ENCODE measurements at places on chromosomes 12 and 14. TPM values are rescaled to one million over a fixed set of nuclear protein-coding genes. Genes with fewer than 3 reads are reported as not detected.

- peak overlapping the region; percentile 71 for H3K27ac ChIP-seq
- peak overlapping the region; percentile 17 for H3K4me3 ChIP-seq
- no peak for DNase-seq
- no peaks in the 10 kb centered on the region for H3K27me3 ChIP-seq
- H3K4me1 ChIP-seq: peaks cover 32% of the 10 kb centered on the region
- no peaks in the 10 kb centered on the region for H3K36me3 ChIP-seq
These were observed 110.2 kb downstream of the BTG1 start for GRCh38 chr12:92035477-92035876.

DNA sequence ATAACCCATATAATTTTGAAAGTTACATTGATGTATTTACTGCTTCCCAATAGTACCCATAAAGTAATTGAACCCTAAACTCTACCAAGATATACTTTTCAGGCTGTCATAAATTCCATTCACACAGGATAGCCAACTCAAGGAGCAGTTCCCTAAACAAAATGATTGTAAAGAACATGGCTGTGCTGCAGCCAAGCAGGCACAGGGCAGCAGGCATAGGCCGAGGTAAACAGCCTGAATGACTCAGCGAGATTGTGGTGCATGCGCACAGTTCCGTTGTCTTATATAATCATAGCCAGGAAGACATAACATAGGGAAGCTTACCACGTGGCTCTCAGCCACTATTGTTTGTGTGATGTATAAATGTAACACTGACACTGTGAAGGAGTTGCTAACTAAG is 344.9 kb downstream of the FSCB start:
- no peaks in the 10 kb centered on the region for H3K36me3 ChIP-seq
- no peaks in the 10 kb centered on the region for H3K27me3 ChIP-seq
- no peak for DNase-seq
- no peak overlapping the region for H3K4me3 ChIP-seq
- no peaks in the 10 kb centered on the region for H3K4me1 ChIP-seq
- no peak overlapping the region for H3K27ac ChIP-seq

GRCh38 chr12:23617749-23618148 is 331.7 kb downstream of the SOX5 start:
- no peaks in the 10 kb centered on the region for H3K36me3 ChIP-seq
- H3K27me3 ChIP-seq: no peaks in the 10 kb centered on the region
- no peaks in the 10 kb centered on the region for H3K4me1 ChIP-seq
- DNase-seq: no peak
- no peak overlapping the region for H3K27ac ChIP-seq

- H3K36me3 ChIP-seq: no peaks in the 10 kb centered on the region
- H3K4me1 ChIP-seq: no peaks in the 10 kb centered on the region
- H3K4me3 ChIP-seq: no peak overlapping the region
- H3K27me3 ChIP-seq: no peaks in the 10 kb centered on the region
- no peak overlapping the region for H3K27ac ChIP-seq
- no peak for DNase-seq
These were observed 4.0 kb upstream of the MGAT4C start for GRCh38 chr12:86260183-86260582.

DNA sequence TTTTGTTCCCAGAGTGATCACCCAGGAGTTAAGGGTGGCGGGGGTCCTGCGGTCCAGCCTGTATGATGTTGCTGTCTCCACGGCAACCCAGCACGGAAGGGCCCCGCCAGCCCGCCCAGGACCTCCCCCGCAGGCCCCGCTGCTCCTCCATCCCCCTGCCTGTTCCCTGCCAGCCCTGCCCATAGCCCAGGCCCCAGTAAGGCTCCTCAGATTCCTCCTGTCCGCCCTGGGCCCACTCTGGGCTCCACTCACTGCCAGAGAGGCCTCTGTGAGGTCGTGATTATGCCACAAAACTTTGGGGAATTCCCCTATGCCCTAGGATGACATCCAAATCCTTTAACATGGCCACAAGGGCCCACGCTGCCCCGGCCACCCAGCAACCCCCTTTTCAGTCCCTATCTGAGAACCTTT is 20.8 kb downstream of the HSP90AA1 start:
- no peaks in the 10 kb centered on the region for H3K27me3 ChIP-seq
- H3K36me3 ChIP-seq: no peaks in the 10 kb centered on the region
- DNase-seq: no peak
- no peak overlapping the region for H3K4me3 ChIP-seq
- H3K4me1 ChIP-seq: peaks cover 20% of the 10 kb centered on the region

GRCh38 chr14:50714450-50715073 is 46.5 kb upstream of the SAV1 start:
- peak; percentile 46 for DNase-seq
- H3K27me3 ChIP-seq: no peaks in the 10 kb centered on the region
- H3K4me1 ChIP-seq: no peaks in the 10 kb centered on the region
- H3K27ac ChIP-seq: no peak overlapping the region
- peaks cover 3% of the 10 kb centered on the region for H3K36me3 ChIP-seq

Gene SSPN
- total RNA-seq: not detected

GRCh38 chr14:74649673-74650072 is 37.6 kb upstream of the LTBP2 start:
- no peak for DNase-seq
- H3K4me3 ChIP-seq: no peak overlapping the region
- H3K4me1 ChIP-seq: peaks cover 20% of the 10 kb centered on the region
- no peaks in the 10 kb centered on the region for H3K27me3 ChIP-seq

DNA sequence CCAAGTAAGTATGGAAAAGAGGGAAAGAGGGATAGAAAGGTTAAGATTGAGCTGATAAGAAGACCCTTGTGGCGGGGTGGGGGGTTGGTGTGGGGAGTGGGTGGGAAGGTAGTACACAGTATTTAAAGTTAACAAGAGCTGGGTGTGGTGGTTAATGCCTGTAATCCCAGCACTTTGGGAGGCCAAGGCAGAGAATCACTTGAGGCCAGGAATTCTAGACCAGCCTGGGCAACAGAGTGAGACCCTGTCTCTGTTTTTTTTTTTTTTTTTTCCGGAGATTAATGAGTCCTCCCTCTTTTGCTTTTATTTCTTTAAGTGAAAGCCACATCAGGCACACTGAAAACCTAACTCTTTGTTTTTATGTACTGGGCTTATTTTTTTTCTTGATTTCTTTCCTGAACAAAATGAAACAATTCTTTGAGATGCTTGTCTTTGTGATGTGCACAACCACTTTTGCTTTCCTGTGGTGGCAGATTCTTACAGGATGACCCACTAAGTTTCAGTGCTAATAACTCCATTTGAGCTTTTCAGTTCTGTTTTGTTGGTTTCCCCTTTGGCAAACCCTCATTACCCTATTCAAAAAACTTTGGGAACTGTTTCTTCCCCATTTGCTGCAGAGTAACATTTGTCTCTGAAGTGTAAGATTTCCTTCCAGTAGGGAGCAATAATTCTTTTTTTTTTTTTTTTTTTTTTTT is 54.8 kb downstream of the WNK1 start:
- no peak overlapping the region for H3K4me3 ChIP-seq
- H3K4me1 ChIP-seq: peaks cover 23% of the 10 kb centered on the region
- H3K27me3 ChIP-seq: no peaks in the 10 kb centered on the region
- no peaks in the 10 kb centered on the region for H3K36me3 ChIP-seq

Gene CCDC184
- total RNA-seq: 6.2 TPM
